Suppressor macrophage treated with lipopolysaccharide for 1 hour (primary cell): ENCODE measurements at places on chromosomes 5 and 9.

- peak; percentile 89 for DNase-seq
Measured at GRCh38 chr9:131727184-131727759, 12.6 kb downstream of the RAPGEF1 start.

GRCh38 chr9:127770583-127770904 lies 7.9 kb downstream of the SH2D3C start:
- no peak for DNase-seq

- no peak for DNase-seq
Measured at GRCh38 chr9:86639899-86640379, 285.7 kb upstream of the TUT7 start.

GRCh38 chr5:1488882-1489680 lies 34.7 kb downstream of the LPCAT1 start:
- DNase-seq: peak; percentile 90

- peak; percentile 5 for DNase-seq
Measured at GRCh38 chr9:34862043-34862442, 96.0 kb upstream of the PHF24 start.

DNA sequence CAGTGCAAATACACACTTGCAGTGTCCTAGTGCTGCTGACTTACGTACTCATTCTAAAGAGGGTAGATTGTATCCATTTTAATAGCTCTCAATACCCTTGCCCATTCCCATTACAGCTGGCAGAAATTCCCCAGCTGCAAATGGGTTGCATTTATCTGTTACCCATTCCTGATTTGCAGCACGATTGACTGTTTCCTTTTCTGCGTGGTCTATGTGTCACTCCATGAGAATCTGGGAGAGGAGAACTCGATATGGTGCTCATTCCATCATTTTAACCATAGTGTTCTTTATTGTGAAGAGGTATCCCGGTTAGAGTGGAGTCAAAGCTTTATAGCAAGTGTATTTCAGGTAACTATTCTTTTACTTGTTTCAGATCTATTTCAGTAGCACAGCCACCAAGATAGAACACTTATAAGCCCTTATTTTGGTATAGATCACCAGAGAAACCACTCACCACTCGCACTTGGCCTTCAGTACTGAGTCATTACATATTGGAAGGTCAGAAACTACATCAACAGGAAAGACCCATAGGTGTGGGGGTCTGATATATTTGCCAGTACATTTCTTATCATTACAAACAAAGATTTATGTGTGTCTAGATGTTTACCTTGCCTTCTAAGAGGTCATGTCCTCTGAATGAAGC lies 139.5 kb downstream of the MUSK start:
- no peak for DNase-seq

GRCh38 chr5:24353611-24354010 lies 291.2 kb downstream of the CDH10 start:
- DNase-seq: no peak

GRCh38 chr5:143583409-143583808 lies 179.9 kb upstream of the NR3C1 start:
- DNase-seq: no peak

- DNase-seq: peak; percentile 90
Measured at GRCh38 chr9:93575796-93576257, 557 bp upstream of the PHF2 start.

DNA sequence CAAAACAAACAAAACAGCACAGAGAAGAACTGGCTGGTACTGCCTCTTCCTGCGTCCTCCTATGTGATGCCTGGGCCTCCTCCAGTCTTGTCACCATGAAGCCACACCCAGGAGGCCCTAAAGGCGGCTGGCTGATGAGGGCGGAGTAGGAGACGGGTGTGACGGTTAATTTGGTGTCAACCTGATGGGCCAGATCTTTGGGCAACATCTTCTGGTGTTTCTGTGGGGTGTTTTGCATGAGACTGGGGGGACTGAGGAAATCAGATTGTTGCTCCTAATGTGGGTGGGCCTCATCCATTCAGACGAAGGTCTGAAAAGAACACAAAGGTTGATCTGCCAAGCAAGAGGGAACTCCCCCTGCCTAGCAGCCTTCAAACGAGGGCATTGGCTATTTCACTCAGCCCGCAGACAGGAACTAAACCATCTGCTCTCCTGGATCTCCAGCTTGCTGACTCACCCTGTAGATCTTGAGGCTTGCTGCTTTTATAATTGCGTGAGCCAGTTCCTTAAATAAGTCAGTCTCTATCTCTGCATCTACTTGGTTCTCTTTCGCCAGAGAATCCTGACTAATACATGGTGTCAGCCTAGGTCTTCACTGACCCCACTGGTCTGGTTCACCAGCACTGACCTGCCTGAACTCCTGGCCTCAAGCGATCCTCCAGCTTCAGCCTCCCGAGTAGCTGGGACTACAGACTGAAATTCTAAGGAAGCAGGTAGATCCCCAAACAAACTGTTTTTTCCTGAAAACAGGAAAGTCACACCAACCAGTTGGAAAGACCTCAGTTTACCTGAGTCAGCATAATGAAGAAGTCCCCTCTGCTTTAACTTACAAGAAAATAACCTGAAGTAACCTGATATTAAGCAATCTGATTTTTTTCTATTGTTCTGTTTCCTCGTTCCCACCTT lies 12.8 kb upstream of the ZFP62 start:
- peak; percentile 92 for DNase-seq

DNA sequence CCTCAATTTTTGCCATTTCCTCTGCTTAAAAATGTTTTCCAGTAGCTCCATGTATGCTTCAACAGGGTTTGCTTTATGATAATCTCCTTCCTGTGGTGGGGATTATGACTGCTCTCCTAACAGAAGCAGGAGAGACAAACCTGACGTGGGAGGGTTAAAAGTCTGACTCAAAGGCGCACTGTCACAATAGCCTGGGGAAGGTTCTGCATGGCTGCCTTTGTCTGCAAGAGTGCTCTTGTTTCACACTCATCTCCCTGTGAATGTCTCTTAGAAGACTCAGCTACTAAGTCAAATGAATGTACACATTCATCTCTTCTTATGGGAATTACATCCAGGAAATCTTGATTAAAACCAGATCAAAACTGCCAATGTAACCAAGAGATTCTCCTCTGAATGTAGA lies 90.9 kb upstream of the MTAP start:
- DNase-seq: no peak

GRCh38 chr5:74031536-74031935 lies 405.5 kb downstream of the ARHGEF28 start:
- no peak for DNase-seq

DNA sequence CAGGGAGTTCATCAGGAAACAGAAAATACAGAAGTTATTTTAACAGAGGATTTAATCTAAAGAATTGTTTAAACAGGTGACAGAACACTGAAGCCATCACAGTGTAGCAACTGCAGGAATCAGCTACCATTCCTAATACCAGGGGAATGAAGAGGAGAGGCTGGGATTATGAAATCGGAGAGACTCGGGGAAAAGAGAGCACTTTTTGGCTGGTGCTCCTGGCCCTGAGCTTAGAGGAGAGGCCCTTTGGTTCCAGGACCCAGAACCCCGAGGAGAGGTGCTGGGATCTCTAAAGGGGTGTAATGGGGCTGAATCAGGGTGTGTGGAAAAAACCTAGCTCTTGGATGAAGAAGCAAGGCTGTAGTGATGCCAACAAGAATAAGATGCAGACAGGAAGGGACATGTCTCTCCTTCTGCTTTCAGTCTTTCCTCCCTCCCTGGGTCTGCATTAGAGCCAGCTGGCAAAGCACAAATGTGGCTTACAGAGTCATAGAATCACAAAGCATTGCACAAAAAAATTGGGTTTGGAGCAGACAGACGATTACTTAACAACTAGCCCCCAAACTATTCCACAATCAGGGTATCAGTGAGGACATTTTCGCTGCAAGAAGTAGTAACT lies 11.6 kb upstream of the SFXN1 start:
- no peak for DNase-seq

- DNase-seq: no peak
Measured at GRCh38 chr9:85942913-85943709, 2.2 kb downstream of the NAA35 start.

- DNase-seq: no peak
Measured at GRCh38 chr9:14080959-14081542, 232.9 kb downstream of the NFIB start.

DNA sequence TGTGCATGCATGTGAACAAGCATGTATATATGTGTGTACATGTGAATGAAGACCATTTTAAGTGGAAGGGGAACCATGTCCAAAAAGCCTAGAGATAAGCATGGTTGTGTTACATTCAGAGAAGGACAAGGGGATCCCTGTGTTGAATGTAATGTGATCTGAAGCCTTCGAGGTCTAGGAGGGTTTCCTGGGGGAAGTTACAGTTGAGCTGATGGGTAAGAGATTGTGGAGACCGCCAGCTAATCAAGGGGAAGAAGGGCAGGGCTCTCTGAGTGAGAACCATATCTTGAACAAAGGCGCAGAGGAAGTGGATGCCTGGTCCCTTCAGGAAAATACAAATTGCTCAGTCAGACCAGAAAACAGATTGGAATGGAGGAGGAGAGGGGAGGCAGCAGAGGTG lies 45.5 kb upstream of the TNFSF15 start:
- DNase-seq: no peak

DNA sequence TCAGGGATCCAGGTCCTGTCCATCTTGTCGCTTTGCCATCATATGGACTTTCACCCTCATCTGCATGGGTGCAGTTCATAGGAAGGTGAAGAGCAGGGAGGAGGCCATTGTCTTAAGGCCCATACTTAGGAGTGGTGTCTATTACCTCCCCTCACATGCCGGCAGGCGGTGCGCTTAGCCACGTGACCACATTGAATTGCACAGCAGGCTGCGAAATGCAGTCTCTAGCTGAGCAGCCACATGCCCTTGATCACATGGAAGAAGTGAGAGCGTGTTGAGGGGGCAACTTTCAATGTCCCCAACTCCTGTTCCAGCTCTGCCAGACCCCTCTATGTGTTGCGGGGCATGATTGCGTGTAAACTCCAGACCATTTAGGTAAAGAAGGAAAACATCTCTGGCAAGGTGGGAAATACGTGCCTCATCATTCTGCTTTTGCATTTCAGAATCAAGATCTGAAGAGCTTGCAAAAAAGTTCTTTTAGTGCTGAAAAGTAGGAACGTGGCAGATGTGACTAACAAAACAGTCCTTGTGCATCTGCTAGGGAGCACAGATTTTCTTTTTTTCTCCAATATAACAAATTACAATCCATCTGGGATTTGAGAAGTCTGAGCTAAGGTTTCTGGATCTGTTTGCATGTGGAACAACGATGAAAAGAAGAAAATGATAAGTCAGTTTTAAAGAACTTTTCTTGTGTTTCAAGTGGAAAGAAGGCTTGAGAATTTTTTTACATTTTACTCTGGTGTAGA lies 34.4 kb downstream of the ROPN1L start:
- no peak for DNase-seq

GRCh38 chr5:122283592-122283991 lies 28.4 kb upstream of the SNCAIP start:
- DNase-seq: no peak

DNA sequence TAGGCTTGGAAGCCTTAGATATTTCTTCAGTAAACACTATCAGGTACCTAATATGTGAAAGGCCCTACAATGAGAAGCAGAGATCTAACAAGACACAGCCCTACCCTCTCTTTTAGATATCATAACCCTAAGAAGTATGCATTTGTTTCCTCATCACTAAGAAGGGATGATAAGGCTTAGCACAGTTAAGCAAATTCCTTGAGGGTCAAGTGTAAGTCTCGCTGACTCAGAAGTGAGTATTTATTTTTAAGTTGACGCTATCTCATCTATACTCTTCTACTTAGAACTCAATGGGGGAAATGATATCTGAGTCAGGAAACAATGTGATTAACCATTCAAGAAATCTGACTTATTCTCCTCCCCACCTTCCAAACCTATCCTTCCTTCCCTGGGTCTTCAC lies 149.7 kb downstream of the ESM1 start:
- peak; percentile 55 for DNase-seq

GRCh38 chr5:68661237-68661636 lies 432.6 kb upstream of the SLC30A5 start:
- DNase-seq: no peak
